ENCODE measurements at places on chromosomes 7 and 10.

GRCh38 chr7:118478236-118478635, 253.7 kb downstream of the ANKRD7 start:
- no peak for DNase-seq

DNA sequence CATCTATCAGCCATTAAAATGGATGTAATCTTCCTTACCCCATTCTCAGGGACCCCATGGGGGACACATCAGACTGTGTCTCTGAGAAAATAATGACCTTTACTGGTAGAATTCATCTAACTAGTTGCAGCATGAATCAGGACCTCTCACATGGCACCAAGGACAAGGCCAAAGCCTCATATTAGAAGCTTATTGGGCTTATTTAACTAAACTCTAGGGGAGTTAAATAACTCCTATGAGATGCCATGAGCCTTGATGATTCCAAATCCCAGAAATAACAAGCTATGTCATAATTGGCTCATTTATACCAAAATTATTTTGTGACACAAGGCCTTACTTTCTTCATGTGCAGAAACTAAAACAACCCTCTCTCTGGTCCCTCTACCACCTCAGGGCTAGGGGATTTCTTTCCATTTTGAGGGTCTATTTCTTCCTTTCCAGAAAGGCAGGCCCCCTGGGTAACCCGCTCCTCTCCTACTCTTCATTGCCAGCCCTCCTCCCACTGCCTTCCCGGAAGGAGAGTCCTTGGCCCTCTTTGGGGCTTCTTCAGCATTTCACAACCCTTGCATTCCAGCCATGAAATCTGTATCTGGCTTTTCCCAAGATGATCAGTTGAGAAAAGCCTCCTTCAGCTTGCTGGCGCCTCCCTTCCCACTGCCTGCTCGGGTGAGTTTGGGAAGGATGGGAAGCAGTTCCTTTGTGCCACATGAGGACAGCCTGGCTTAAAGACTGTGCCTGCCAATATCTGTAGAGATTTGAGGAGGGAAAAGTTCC, 41.8 kb upstream of the TRIM8 start:
- DNase-seq, result no peak

GRCh38 chr10:84523526-84523925, 195.1 kb downstream of the CCSER2 start:
- DNase-seq, result no peak

- peak; percentile 83 for DNase-seq
These were observed 29.7 kb downstream of the OAT start for GRCh38 chr10:124388823-124389612.

DNA sequence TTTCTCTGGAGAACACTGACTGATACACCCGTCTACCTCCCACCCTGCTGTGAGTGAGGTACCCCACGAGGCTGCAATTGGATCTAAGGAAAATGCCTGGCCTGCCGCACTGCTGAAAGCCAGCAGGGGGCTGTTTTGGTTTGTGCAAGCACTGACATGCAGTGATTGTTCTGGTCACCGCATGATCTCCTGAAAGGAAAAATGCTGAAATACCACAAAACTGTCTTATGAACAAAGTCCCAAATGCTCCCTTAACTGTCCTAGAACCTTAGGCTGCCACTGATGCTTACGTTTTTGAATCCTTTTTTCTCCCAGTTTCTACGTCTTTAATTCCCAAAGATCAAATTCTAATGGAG, 132.7 kb downstream of the JCAD start:
- DNase-seq, result no peak

GRCh38 chr7:88344956-88345832, 38.5 kb upstream of the STEAP4 start:
- peak; percentile 6 for DNase-seq

GRCh38 chr10:103111918-103112877, 80.9 kb downstream of the NT5C2 start:
- DNase-seq, result no peak

- no peak for DNase-seq
These were observed 13.1 kb upstream of the ARPC1A start for GRCh38 chr7:99312316-99313203.

GRCh38 chr10:72226418-72227027, 10.4 kb upstream of the ASCC1 start:
- no peak for DNase-seq

- DNase-seq, result no peak
These were observed 3.5 kb downstream of the RASSF4 start for GRCh38 chr10:44962870-44963738.

DNA sequence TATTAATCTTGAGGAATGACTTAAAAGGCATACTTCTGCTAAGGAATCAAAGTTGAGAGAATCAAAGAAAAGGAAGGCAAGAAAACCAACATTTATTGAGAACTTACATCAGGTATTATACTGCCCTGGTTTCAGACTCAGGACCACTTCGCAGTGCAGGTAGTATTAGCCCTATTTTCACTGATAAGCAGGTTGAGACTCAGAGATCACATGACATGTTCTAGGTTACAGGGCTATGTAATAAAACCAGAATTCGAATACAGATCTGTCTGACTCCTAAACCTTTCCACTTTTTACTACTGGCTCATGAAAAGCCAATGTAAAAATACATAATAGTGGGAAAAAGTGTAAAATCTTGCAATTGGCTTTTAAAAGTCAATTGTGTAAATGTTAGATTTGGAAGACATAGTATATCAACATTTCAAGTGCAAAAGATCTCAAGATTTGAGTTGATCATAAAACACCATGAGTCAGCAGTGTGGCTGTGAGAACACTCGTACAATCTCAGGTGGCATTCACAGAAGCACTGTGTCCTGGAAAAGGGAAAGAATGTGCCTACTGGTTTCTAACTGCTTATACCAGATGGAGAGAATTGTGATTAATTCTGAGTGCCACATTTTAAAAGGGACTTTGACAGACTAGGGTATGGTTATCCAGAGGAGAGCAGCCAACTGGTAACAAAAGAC, 195.8 kb upstream of the MKLN1 start:
- no peak for DNase-seq

GRCh38 chr10:73768881-73769280, 13.0 kb upstream of the CHCHD1 start:
- DNase-seq, result no peak

DNA sequence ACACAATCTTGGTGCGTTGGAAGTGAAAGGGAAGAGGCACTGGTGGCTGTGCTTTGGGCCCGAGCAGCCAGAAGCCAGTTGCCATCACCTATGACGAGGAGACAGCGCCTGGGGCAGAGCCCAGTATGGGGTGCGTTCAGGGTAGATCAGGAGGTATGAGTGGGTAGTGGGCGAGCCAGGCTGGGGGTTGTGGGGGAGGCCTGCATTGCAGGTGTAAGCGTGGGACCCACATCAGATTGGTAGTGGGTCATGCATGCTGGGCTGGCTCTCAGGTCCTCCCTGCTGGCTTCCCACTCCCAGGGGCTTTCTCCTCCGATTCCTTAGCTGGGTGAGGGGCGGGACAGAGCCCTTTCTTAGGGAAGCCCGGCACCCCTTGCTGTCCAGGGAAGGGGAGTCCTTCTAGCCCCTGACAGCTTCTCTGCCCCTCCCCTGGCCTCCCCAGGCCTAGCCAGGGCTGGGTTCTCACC, 445 bp upstream of the PVRIG start:
- DNase-seq, result no peak

GRCh38 chr10:71722849-71723248, 3.3 kb upstream of the C10orf105 start:
- DNase-seq, result no peak

DNA sequence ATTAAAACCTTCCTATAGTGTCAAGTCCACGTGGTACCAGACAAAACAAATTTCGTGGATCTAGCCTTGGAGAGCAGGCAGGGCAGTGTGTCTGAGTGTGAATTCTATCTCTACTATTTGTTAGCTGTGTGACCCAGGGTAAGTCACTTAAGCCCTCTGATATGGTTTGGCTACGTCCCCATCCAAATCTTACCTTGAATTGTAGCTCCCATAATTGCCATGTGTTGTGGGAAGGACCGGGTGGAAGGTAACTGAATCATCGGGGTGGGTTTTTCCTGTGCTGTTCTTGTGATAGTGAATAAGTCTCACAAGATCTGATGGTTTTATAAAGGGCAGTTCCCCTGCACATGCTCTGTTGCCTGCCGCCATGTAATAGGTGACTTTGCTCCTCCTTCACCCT, 2.8 kb upstream of the NPFFR1 start:
- DNase-seq, result no peak

GRCh38 chr7:25967278-25968204, 184.5 kb upstream of the NFE2L3 start:
- no peak for DNase-seq

DNA sequence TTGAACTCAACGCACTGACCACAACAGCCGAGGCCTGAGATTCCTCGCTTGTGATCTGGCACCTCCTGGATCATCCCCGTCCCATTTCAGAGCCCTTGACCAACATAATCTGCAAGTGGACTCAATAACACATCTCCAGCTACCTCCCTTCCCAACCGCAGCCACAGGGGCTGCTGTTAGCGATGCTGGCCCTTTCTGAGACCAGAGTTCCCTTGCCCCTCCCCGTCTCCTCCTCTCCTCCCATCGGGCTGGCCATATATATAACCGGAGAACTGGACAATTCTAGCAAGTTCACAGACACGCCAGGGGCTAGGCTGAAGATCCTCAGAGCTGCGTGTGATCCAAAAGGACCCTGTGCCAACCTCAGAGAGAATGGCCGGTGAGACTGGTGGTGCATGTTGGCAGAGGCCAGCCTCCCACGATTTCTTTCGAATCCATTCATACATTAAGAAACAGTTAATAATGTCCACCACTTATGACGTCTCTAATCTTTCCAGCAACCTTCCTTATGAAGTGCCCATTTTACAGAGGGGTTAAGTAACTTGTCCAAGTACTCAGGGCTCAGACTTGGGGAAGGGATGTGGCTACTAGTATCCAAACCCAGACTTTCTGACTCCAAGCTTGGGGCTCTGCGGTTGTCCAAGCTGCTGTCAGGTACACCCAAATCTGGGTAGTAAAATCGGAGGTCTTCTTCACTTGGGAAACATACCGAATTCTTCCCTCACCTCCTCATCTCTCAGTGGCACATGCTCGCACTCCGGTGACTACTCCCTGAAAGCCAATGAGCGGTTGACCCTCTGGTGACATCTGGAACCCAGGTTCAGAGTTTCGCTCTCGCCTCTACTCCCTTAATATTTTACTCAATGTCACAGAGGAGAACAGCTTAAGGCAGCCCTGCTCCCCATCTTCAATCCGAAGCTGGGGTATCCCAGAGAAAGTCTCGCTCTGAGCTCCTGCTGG, 11.2 kb upstream of the FEZF1 start:
- DNase-seq, result no peak

- no peak for DNase-seq
These were observed 879.5 kb downstream of the SORCS1 start for GRCh38 chr10:106284802-106285587.

- DNase-seq, result peak; percentile 72
These were observed 61.2 kb downstream of the NEURL1 start for GRCh38 chr10:103554488-103555324.

GRCh38 chr7:66921396-66921917, 432 bp downstream of the TMEM248 start:
- DNase-seq, result no peak

DNA sequence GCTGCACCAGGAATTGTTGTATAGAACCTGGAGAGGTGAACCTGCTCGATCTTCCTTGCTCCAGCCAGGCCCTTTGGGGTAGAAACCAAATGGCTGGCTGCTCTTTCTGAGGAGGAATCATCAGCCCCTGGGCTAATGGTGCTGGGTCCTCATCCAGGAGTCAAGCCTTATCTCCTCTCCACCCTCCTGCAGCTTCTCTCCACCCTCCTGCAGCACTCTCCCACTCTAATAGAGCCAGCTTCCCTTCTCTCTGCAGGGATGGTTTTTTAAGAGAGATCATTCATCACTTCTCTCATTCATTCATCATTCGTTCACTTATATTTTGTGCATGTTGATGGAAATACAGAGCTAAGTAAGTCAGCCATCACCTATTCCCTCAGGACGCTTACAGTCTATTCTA, 103.5 kb downstream of the XPNPEP1 start:
- DNase-seq, result no peak

DNA sequence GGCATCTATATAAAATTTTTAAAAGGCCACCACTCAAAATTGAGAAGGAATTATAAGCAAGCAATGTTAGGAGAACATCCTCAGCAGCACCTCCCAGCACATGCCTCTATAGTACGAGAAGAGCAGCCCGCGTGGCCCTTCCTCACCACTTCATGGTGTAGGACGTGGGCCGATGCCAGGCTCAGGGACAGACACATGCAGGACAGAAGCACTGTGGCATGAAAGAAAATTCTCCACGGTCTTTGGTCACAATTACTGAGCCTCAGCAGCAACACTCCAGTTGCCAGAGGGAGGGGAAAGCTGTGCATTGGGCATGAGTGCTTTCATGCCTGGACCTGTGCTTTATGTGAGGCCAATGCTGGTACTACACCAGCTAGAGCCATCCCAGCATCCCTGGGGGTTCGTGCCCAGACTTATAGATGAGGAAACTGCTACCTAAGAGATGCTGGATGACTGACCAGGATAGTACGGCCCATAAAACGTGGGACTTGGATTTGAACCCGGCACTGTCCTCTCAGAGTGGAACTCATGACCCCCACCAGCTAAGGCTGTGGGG, 164.7 kb downstream of the ADAM12 start:
- no peak for DNase-seq

DNA sequence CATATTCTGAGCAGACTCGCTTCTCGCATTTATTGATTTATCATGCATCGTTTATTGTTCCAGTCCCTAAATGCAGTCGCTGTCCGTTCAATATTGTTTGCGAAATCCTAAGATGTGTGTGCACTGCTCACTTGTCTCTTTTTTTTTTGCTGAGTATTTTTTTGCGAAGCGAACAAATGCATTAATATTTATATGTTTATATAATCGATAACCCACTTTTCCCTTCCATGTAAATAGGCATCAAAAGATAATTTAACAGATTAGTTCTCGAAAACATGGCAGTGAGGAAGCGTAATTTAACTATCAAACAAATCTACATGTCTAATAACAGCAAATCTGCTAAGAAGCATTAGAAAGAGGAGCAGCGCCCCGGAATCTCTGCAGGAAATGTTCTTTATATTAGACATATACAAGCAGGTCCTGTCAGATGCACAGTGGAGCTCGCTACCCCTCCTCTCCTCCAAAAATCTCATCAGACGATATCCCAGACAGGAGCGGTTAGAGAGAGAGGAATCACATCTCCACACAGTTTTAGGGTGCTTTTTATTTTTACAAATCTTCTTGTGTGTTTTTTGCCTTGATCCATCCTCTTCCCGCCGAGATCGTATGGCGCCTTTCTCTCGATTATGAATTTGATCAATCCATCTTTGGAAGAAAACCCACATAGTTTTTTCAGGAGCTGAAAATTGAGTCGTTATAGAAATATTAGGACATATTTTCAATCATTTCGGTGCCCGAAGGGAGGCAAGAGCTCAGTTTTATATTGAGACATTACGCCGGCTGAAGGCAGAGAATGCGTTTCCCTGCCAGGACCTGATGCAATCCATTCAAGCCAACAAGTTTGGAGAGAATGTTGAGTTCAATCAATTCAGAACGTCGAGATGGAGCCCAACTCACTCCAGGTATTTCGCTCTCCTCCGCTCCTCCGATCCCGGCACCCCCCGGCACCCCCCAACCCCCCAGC, at the start of gene ARID5B:
Gene ARID5B, plus strand, starts transcription at position 871 of the 964 bp plus-strand sequence. Its CDS starts 11 bp downstream, at position 882.
- DNase-seq, result peak; percentile 19

DNA sequence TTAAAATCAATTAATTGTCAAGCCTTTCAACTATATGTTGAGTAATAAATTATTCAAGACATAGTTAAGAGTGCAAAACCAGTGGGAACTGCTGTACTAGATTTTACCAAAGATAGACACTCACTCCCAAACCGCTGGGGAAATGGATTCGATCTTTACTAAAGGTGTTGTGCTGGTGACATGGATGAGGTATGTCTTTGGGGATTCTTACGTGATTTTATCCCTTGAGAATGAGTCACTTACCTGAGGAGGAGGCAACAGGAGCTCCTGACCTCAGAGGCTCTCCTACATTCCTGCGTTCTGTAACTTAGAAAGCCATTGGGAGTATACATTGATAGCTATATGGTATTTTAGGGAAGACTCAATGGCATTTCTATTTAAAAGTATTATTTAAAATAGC, 165.5 kb downstream of the PKD1L1 start:
- DNase-seq, result no peak

Data from occipital lobe (tissue), 3 donors.